ENCODE measurements at places on chromosomes 6 and 20. TPM values are rescaled to one million over a fixed set of nuclear protein-coding genes. Genes with fewer than 3 reads are reported as not detected.

MEI4 gene
- 0.10 TPM for total RNA-seq

TCP1 gene
- total RNA-seq, result 58.1 TPM

TBXT gene
- not detected for total RNA-seq

CCN2 gene
- total RNA-seq, result 6.7 TPM

TUBB gene
- total RNA-seq, result 219 TPM

TBX18 gene
- 0.30 TPM for total RNA-seq

SSTR4 gene
- total RNA-seq, result not detected

RGS17 gene
- total RNA-seq, result not detected

RNF182 gene
- 0.05 TPM for total RNA-seq

DNPH1 gene
- total RNA-seq, result 80.4 TPM

FRK gene
- 12.6 TPM for total RNA-seq

HDGFL1 gene
- total RNA-seq, result not detected

CCM2L gene
- total RNA-seq, result 1.5 TPM

TGM2 gene
- 193 TPM for total RNA-seq

PARD6B gene
- 10.9 TPM for total RNA-seq

TMEM170B gene
- 4.3 TPM for total RNA-seq

TP53TG5 gene
- not detected for total RNA-seq

ID4 gene
- total RNA-seq, result 0.70 TPM

BCL2L1 gene
- 35.0 TPM for total RNA-seq

SLC17A1 gene
- 8.7 TPM for total RNA-seq

RAET1G gene
- total RNA-seq, result not detected

TEAD3 gene
- total RNA-seq, result 6.3 TPM

KHDC1 gene
- total RNA-seq, result not detected

PKIB gene
- total RNA-seq, result 2.1 TPM

ZDHHC14 gene
- total RNA-seq, result 13.7 TPM

NKX2-2 gene
- total RNA-seq, result not detected

PHACTR3 gene
- 0.25 TPM for total RNA-seq

MUC22 gene
- not detected for total RNA-seq

C20orf144 gene
- not detected for total RNA-seq

OPRM1 gene
- total RNA-seq, result not detected

NOTCH4 gene
- total RNA-seq, result 9.6 TPM

DEFB132 gene
- 0.15 TPM for total RNA-seq

PRDM13 gene
- not detected for total RNA-seq
